ENCODE measurements at places on chromosomes 2 and 18.

DNA sequence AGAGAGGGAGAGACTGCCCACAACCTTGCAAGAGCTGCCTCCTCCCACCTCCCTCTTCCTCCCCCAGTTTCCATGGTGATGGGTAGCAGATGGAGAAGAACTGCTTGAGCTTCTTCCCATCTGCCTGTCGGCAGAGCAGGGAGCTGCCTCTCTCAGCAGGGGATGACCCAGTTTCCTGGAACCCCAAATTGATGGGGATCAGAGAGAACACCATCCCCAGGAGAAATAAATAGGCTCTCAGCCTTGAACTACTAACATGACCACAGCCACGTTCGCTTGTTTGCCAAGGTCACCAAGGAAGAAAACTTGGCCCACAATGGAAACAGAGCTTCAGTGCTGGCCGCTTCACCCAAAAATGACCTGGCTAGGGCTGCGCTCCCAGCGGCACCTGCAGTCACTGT lies 82.2 kb downstream of the ADD2 start:
- DNase-seq: no peak

- no peak for DNase-seq
These were observed 18.1 kb upstream of the E2F6 start for GRCh38 chr2:11483806-11484617.

- DNase-seq: no peak
These were observed 23.0 kb upstream of the CEP68 start for GRCh38 chr2:65033178-65033577.

GRCh38 chr18:75574187-75574586 lies 146.7 kb upstream of the SMIM21 start:
- no peak for DNase-seq

DNA sequence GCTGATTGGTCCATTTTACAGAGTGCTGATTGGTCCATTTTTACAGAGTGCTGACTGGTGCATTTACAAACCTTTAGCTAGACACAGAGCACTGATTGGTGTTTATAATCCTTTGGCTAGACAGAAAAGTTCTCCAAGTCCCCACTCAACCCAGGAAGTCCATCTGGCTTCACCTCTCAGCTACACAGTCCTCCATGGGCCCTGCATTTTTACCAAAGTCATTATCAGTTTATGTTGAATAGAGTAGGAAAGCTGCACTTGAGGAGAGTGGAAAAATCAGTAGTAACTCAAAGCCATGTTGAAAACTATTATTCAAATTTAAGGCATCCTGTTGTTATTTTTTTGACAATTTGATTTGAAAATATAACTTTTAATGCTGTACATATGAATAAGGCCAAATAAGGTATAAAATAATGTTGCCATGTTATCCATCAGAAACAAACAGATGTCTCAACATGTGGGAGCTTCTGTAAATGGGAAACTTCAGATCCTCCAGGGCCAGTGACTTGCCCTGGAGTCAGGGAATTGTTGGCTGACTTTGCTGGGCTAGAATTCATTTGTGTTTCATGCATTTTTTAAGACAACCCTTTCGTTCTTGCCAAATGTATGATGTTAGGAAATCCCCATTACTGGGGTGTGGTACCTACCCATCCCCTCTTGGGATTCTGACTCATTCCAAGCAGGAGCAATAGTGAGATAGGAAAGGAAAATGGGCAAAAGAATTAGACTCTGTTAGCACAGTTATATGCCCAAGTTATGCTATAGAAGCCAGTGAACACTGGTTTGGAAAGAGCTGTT lies 37.8 kb upstream of the CCDC195 start:
- DNase-seq: no peak

DNA sequence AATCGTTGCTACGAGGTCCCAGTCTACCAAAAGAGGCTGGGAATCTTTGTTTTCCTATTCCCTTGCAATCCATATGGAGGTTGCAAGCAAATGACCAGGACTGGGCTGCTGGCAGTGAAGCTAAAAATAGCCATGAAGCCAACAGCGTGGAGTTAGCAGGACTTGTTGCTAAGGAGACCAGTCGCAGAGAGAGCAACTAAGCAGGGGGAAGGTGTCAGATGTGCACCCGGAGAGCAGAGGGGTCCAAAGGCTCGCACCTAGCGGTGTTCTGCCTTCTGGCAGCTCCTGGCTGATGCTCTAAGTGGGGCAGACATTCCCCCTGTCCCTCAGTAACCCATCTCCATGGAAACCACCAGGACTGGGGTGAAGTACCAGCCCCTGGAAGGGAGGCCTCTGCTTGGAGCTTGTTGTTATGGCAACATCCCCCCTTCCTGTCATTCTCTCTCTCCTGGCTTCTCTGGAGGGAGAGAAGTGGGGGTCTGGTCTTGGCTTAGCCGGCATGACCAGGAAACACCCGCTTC lies 84.6 kb downstream of the DNMT3A start:
- DNase-seq: peak; percentile 51

DNA sequence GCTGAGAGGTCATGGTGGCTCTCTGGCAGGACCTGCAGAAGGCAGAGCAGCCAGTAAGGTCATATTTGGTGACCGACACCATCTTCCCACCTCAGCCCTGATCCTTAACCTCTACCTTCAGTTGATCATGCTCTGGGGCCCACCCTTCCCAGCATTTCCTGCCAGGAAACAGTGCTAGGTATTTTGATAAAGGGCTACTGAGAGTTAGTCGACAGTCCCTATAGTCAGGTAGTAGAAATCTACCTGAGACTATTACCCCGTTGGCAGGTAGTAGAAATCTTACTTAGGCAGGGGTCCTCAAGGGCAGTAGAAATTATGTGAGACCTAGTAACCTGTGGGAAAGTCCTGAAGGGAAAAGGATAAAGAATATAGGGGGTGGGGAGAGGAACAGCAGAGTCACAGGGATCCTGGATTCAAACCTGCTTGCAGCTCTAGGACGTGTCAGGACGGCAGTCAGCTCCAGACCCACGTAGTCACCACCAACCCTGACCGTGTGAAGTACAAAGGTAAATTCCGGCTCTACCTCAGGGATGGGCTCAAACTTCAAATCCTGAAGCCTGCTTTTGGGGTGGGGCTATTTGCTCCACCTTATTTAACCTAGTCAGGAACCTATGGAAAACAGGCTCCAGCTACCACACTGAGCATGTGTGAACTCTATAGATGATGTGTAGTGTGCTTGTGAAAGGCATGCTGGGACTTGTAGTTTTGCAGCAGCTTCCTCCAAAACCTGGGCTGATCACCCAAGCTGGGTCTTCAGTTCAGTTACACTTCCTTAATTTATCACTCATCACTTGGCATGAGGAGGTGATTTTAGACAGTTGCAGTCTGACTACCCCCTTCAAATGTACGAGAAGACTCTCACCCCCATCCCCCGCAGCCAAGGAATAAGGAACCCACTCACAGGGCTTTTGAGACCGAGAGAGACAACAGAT lies at the start of gene DQX1:
DQX1 (minus strand) TSS at position 515 of the 932 bp plus-strand sequence; CDS start at position 13, 502 bp downstream.
- DNase-seq: no peak

GRCh38 chr2:216574046-216574445 lies 59.2 kb upstream of the IGFBP2 start:
- no peak for DNase-seq

GRCh38 chr2:157174321-157174720 lies 83.2 kb upstream of the GALNT5 start:
- DNase-seq: no peak

DNA sequence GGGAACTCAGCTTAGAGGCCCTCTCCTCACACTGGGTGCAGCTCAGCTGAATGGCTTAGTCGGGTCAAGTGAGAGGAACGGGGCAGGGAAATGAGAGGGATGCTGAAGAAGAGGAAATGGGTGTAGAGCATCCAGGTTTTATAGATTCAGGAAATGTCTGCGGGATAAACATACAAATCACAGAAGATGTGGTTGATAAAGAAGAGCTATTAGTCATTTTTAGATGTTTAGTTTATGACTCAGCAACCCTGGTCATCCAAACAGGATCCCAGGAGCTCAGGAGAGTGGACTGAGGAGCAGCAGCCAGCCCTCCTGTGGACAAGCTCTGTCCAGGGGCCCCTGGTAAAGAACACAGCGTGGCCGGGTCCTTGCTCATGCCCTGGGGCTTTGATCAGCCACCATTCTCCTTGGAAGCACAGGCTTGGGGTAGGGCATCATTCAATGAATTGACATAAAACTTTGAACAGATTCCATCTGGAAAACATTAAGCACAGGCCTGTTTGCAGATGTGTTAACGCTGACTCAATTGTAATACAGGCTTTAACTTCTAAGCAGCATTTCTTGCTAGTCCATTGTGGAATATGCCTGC lies 83.0 kb downstream of the NPAS2 start:
- peak; percentile 49 for DNase-seq

GRCh38 chr2:241535871-241536655 lies 22.5 kb upstream of the BOK start:
- DNase-seq: no peak

GRCh38 chr18:77870199-77870598 lies 620.6 kb downstream of the GALR1 start:
- DNase-seq: peak; percentile 63

DNA sequence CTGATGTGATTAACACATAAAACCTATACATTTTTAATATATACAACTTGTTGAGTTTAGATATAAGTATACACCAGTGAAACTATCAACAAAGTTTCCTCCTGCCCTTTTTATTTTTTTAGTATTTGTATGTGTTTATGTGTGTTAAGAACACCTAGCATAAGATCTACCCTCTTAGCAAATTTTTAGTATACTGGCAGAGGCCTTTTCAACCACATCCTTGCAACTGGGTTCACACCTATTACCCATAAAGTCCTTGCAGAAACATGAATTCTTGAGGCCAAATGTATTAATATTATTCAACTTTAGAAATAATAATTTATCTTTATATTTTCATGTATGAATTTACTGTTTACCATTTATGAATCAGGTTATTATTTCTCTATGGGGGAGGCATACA lies 119.7 kb upstream of the CRIM1 start:
- no peak for DNase-seq

DNA sequence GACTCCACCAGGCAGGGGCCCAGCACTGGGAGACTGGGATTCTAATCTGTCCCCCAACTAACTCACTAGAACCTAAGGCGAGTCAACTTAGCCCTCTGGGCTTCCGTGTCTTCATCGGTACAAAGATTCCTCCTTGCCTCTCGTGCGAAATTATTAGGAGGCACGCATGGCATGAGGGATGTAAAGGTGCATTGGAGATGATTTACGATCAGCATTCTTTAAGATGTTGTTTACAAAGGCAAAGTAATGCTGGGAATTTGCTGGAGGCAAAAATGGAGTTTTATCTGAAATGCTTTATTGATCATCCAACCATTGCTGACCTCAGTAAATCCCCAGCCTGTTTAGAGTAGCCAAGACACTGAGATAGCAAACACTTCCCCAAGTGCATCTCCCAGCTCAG lies 171.8 kb upstream of the KLHL29 start:
- DNase-seq: no peak

DNA sequence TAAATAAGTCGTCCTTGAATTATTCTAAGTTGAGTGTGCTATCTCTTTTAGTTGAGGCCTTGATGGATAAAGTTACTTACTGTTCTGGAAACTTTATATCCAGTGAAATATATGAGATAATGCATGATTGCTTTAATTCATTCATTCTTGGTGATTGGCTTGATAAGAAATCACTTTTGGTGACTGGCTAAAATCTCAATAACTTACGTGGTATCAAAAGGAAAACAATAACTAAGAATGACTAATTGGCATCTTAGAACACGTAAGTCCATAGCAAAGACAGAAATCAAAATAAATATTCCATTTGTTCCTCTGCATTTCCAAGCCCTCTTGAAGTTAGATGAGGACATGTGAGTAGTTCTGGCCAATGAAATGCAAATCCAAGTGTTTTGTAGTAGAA lies 251.6 kb downstream of the NUP35 start:
- no peak for DNase-seq

DNA sequence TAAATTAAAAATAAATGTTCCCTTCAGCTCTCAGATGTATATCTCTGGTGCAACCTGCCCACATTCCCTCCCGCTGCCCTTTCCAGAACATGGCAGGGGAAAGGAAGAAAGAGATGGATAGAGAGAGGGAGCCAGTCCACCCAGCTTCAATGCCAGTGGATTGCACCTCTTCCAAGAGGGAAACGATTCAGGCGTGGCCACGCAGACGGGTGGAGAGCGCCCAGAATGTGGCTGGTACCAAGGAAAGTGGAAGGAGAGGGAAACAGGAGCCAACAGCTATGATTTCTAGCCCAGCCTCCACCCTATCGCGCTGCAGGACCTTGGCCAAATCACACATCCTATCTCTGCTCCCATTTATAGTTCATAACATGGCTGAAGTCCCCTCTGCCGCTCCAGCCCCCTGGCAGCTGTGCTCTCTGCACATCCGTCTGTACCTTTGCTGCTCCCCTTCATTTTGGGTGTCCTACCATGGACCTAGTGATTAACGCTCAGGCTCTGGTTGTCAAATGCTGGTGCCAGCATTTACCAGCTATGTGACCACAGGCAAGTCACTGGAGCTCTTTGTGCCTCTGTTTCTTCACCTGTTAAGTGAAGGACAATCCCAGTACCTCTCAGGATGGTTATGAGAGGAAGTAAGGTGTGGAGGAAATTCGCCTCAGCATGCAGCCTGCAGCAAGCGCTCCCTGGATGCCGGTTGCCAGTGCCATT lies 66.5 kb downstream of the SFXN5 start:
- DNase-seq: no peak

GRCh38 chr2:143433251-143433650 lies 304.0 kb downstream of the ARHGAP15 start:
- no peak for DNase-seq

GRCh38 chr2:180753809-180754761 lies 226.3 kb upstream of the UBE2E3 start:
- no peak for DNase-seq

DNA sequence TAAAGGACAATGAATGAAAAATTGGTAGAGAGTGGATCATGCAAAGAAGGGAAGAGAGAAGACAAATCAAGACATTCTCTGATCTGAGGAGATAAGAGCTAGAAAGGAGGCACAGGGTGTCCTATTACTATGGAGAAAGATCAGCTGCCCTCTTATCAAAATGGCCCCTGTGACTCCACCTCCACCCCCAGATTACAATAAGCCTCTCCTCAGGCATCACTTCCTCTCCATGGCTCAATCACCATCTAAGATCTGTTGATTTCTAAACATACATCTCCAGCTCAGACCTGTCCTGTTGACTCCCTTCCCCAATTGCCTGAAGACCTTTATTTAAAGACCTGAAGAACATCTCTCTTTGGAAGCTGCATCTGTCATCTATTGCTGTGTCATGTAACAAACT lies 43.2 kb downstream of the SP100 start:
- DNase-seq: no peak

- DNase-seq: no peak
These were observed 13.5 kb upstream of the IGFBP2 start for GRCh38 chr2:216619411-216620393.

GRCh38 chr2:105391763-105392662 lies 6.8 kb downstream of the FHL2 start:
- DNase-seq: no peak

Measured in right forelimb (tissue), 1 donor.